ENCODE measurements at places on chromosomes 2 and 18. TPM values are rescaled to one million over a fixed set of nuclear protein-coding genes. Genes with fewer than 3 reads are reported as not detected.

The ALK gene
- not detected for total RNA-seq

The HJURP gene
- total RNA-seq: 49.9 TPM

The PPP1R1C gene
- not detected for total RNA-seq

The MERTK gene
- total RNA-seq: 0.51 TPM

The TRIB2 gene
- 3.8 TPM for total RNA-seq

The RBM43 gene
- total RNA-seq: 1.9 TPM

The ADD2 gene
- total RNA-seq: 2.8 TPM

The TGFA gene
- 0.11 TPM for total RNA-seq

The CXCR1 gene
- total RNA-seq: not detected

The SPAG16 gene
- 10.3 TPM for total RNA-seq

The PLA2R1 gene
- not detected for total RNA-seq

The CENPA gene
- 27.2 TPM for total RNA-seq

The PRKAG3 gene
- not detected for total RNA-seq

The SLC23A3 gene
- 2.9 TPM for total RNA-seq

The MROH2A gene
- total RNA-seq: not detected

The RAD51AP2 gene
- not detected for total RNA-seq

The KIF1A gene
- 2.6 TPM for total RNA-seq

Data from activated CD8-positive, alpha-beta memory T cell treated with anti-CD3 and anti-CD28 coated beads for 36 hours (primary cell).